Cerebellar cortex (tissue), 1 donor: ENCODE measurements at places on chromosomes 2 and 18.

GRCh38 chr18:49547701-49548100 is 14.2 kb upstream of the LIPG start:
- no peak for DNase-seq

GRCh38 chr2:162177301-162177700 is 25.3 kb upstream of the GCG start:
- DNase-seq = no peak

GRCh38 chr2:235483313-235483712 is 10.5 kb upstream of the AGAP1 start:
- DNase-seq = no peak

- DNase-seq = no peak
Measured at GRCh38 chr18:59149416-59149815, 9.7 kb downstream of the SEC11C start.

DNA sequence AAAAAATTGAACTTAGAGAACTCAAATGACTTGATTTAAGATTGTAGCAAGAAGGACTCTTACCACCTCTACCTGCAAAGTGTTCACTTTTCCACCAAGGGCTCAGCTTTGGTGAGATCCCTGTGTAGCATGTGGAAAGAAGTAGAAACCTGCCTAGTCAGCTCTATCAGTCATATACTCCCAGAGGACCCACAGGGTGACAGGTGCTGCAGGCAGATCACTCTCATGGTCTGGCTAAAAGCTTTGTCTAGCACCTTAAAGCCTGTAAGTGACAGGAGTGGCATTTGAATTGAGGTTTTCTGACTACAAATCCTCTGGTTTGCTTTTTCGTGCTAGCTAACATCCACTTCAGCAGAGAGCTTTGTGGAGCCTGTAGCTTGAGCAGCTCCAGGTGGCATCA is 18.7 kb upstream of the NEMP2 start:
- DNase-seq = no peak

GRCh38 chr18:59725142-59725541 is 27.9 kb upstream of the CCBE1 start:
- no peak for DNase-seq

GRCh38 chr2:16201848-16202247 is 261.5 kb downstream of the MYCN start:
- DNase-seq = no peak

- no peak for DNase-seq
Measured at GRCh38 chr2:118473846-118474540, 373.5 kb downstream of the EN1 start.

- no peak for DNase-seq
Measured at GRCh38 chr2:203682688-203683130, 23.7 kb upstream of the CD28 start.

GRCh38 chr2:133123393-133123792 is 444.9 kb downstream of the NCKAP5 start:
- no peak for DNase-seq

- DNase-seq = no peak
Measured at GRCh38 chr18:43847164-43848091, 570.1 kb upstream of the SYT4 start.

- no peak for DNase-seq
Measured at GRCh38 chr18:5284808-5285207, 10.7 kb downstream of the ZBTB14 start.

DNA sequence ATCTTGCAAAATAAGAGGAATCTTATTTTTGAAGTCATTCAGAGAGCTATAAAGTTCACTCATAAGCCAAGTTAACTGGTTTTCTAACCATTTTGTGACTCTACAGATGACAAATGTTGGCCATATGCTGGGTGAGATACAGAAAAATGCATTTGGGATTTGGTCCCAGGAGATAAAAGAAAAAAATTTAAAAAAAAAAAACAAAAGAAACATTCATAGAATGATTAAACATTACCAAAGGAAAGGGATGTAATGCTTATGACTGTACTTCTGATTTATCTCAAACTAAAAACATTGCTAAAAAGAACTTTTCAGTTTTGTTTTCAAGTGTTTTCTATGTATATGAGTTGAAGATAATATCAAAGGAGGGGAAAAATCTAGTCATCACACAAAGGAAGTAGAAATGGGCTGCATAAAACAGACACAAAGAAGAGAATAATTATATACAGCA is 43.1 kb downstream of the PELI1 start:
- no peak for DNase-seq

- DNase-seq = no peak
Measured at GRCh38 chr18:54805571-54806334, 22.5 kb upstream of the RAB27B start.

DNA sequence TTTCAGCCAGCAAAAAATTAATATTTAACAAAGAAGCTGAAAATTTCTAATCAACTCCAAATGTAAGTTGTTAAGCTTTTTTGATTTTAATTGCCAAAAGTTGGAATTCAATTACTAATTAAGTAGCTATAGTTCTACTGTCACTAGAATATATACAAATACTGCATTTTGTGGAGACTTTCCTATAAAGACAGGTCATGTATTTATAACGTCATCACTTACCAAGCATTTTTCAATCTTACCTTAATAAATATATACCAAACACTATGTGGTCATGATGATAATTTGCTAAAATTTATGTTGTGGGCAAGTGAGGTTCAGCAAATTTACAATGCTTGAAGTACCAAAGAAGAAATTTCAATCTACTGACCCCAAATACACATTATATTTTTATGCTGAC is 24.2 kb upstream of the TMEFF2 start:
- DNase-seq = no peak

DNA sequence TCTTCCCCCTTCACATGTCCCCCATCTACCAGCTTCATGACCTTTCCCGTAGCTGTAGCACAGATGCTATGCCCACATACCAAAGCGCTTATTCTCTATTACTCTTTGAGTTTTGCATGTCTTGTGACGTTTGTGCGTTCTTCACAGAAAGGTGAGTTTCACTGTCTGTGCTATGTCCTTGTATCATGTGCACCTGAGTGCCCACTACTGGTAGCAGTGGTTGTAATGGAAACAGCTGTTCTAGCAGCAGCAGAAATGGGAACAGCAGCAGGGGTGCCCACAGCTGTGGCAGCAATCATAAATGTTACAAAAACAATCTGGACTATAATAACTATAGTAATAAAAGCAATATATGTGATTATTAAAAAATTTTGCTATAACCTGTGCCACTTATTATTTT is 127.1 kb downstream of the STK39 start:
- DNase-seq = no peak

GRCh38 chr2:196435189-196435588 is 204.3 kb upstream of the CCDC150 start:
- no peak for DNase-seq

GRCh38 chr2:177900082-177900481 is 172.5 kb downstream of the PDE11A start:
- DNase-seq = no peak

- no peak for DNase-seq
Measured at GRCh38 chr2:157849591-157849990, 26.5 kb downstream of the ACVR1 start.

DNA sequence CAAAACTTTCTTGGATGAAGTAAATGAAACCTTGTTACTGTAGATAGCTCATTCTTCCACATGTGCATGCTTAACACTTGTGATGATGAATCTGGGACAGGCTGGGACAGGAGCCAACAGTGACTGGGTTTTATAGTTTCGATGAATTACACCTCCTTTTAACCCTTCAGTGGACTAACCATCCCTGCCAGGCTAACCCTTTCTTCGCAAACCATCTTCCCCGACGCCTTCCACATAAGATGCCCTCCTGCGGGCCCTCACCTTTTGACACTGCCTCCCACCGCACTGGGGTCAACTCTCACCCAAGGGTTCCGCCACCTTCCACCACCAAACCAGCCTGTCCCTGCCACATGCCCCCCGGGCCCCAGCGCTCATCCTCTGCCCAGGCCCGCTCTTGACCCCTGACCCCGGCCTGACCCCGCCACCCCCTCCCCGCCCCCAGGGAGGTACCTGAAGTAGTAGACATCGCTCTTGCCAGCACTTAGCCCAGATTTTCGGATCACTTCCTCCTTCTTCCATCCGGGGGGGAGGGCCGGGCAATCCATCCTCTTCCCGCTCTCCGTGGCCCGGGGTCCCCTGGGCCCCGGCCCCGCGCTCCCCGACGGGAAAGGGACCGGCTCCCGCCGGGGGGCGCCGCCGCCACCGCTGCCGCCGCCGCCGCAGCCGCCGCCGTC is 764 bp downstream of the MBD2 start:
- DNase-seq = peak; percentile 31

DNA sequence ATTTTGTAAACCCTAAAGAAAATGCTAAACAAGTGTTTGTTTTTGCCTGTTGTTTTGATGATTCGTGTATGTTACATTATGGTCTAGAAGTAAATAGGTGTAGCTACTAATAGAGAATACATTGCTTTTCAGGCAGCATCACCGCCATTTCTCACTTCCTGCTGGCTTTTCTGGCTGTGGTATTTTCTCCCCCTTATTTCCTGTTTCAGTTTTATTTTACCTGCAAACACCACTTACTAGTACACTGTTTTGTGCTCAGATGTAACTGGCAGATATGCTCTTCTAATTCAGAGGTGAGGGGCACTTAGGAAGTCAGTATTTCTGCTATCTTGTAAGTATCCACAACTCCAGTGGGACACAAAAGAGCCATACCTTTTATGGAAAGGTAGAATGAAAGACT is 38.1 kb upstream of the SLC3A1 start:
- no peak for DNase-seq

DNA sequence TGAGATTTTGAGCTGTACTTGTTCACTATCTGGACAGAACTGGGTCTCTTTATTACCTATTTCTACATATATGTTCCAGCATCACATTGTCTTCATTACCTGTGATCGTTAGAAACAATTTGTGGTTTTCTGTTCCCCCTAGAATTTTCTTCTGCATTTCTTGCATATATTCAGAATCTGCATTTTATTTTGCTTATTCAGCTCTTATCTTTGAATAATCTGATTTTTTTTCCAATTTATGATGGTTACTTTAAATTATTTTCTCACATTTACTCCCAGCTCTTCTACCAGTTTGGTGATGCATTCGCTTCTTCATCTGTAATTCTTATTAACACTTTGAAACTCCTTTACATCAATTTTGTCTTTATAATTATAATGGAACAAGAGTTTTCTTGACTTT is 55.1 kb downstream of the LYPD6B start:
- no peak for DNase-seq

GRCh38 chr2:161344692-161345091 is 36.5 kb downstream of the PSMD14 start:
- DNase-seq = no peak

DNA sequence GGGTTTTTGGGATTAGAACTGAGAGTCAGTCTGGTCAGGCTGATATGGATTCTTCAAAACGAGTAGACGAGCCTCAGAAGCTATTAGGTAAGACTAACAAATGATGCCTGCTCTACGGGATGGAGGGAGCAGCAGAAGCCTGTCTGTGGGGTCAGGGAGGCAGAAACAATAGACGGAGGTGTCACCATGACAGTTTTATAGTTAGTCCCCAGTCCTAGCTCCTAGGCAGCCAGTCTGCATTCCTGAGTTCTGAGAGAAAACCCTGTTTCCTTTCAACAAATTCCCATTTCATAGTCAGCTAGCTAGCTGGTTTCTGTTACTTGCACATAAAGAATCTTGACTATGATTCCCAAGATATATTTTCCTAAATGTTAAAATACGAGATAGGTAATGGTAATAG is 542.1 kb downstream of the PID1 start:
- DNase-seq = no peak
